ENCODE measurements at places on chromosomes 1 and 21.

DNA sequence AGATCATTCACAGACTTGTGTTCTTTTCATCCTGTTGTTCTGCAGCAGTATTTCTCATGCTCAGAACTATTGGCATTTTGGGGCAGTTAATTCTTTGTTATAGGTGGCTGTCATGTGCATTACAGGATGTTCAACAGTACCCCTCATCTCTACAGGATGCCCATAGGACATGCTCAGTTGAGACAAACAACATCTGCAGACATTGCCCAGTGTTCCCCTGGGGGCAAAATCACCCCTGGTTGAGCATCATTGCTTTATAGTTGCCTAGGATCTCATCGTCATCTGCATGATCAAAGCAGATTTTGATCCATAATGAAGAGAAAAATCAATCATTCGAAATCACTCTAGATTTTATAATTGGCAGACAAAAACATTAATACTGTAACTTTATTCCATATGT is 222.5 kb upstream of the CACYBP start:
- DNase-seq, result no peak

- no peak for DNase-seq
Observed at GRCh38 chr21:16308269-16308668, 578.5 kb downstream of the USP25 start.

DNA sequence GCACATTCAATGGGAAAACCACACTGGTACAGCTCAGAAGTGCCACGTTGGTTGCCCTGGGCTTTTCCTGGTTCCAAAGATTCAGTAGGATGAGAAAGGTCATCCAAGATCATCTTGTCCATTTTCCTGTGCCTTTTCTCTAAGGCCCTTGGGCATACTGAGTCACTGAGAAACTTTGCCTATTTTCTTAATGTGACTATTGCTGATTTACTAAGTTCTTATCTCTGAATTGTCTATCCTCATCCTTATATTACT is 57.2 kb upstream of the HSD17B7 start:
- no peak for DNase-seq

- DNase-seq, result no peak
Observed at GRCh38 chr1:18748435-18748834, 111.0 kb downstream of the TAS1R2 start.

GRCh38 chr21:26748066-26748465 is 97.1 kb downstream of the ADAMTS1 start:
- DNase-seq, result no peak

GRCh38 chr1:59687081-59687480 is 127.7 kb upstream of the HOOK1 start:
- no peak for DNase-seq

GRCh38 chr1:28173980-28174297 is 2.6 kb downstream of the PTAFR start:
- DNase-seq, result no peak

- no peak for DNase-seq
Observed at GRCh38 chr1:116988908-116989307, 12.7 kb upstream of the CD101 start.

- no peak for DNase-seq
Observed at GRCh38 chr1:66243548-66244130, 290.3 kb upstream of the SGIP1 start.

GRCh38 chr1:204326771-204327300 is 32.9 kb downstream of the PLEKHA6 start:
- DNase-seq, result no peak

Measured in AG04449 (cell line).